ENCODE measurements at places on chromosomes 5 and 9.

- DNase-seq: no peak
These were observed 37.8 kb upstream of the NPR3 start for GRCh38 chr5:32673272-32673671.

- no peak for DNase-seq
These were observed 1.6 kb upstream of the PCAT7 start for GRCh38 chr9:94553029-94553938.

DNA sequence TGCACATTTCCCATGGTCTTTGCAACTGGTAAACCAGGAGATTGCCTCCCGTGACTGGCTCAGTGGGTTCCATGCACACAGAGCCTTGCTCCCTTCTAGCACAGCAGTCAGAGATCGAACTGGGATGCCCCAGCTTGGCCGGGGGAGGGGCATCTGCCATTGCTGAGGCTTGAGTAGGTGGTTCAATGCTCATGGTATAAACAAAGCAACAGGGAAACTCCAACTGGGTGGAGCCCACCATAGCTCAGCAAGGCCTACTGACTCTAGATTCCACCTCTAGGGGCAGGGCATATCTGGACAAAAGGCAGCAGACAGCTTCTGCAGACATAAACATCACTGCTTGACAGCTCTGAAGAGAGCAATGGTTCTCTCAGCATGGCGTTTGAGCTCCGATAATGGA, 67.0 kb upstream of the PPP1R2B start:
- no peak for DNase-seq

DNA sequence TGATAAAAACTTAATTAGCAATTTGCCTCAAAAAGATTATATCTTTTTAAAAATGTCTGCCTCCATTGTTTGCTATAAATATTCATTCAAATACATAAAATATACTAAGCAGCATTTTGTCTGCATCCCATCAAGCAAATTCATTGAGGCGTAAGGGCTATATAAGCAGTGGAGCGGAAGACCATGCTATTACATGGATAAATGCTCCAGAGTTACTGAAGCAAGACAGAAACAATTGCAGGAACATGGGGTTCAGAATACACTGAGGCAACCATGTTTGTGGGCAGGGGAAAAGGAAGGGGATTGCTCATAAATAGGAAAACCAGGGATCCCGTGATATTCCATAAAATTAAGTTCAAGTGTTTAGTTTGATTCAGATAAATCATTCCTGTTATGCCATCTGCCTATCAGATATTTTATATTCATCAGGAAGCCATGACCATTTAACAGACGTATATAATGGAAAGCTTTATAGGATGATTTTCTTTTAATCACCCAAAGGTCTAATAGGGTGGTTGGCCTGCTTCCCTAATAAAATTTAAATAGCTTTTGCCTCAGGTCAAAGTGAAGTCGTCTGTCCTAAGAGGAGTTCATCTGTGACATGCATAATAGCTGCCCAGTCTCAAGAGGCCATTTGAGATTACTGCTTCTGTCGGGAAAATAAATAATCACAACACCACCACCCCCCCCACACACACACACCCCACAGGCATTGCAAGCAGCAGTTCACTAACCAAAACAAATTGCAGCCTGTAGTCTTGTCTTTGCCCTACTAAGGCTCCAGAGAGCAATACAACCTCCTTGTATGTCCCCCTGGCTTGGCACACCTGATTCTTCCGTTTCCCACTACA, 105.2 kb downstream of the RASEF start:
- no peak for DNase-seq

DNA sequence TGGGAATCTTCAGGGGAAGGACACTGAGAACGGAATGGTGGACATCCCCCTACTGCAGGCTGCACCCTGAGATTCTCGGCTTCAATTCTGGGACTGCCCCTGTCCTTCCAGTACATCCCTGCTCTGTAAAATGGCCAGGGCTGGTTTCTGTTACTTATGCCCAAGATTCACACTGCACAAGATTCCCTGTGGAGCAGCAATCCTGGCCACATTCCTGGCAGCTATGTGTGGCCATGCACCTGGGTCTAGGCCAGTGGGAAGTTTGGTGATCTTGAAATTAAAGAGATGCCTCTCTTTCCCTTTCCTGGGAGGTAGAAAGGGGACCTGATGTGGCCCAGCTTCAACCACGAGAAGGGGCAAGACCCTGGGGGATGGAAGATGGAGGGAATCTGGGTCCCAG, 27.6 kb downstream of the WHRN start:
- no peak for DNase-seq

Data from activated T-helper 1 cell treated with anti-CD3 and anti-CD28 coated beads, Interleukin-2, amount 50 U/mL, for 16 hours (primary cell).